Smooth muscle cell of the brain vasculature (primary cell): ENCODE measurements at places on chromosomes 2 and 18.

DNA sequence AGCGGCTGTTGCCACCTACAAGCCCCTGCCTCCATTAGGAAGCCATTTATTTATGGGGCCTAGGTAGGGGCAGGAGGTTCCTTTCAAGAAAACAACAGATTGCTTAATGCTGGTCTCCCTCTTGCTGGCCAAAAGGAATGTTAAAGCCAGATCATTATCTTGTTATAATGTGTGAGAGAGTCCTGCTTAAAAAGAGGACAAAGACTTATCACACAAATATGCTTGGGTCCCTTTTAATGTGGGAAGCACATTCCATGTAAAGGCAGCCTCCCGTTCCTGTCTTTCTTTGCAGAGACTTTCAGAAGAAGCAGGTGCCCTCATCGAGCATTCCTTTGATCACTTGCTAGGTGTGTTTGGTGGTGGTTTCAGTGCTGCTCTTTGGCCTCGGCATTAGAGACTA, 76.4 kb downstream of the AGAP1 start:
- DNase-seq = no peak

GRCh38 chr2:113203217-113203530, 29.4 kb downstream of the PSD4 start:
- no peak for DNase-seq

- DNase-seq = no peak
Measured at GRCh38 chr2:171163261-171163660, 2.6 kb upstream of the TLK1 start.

DNA sequence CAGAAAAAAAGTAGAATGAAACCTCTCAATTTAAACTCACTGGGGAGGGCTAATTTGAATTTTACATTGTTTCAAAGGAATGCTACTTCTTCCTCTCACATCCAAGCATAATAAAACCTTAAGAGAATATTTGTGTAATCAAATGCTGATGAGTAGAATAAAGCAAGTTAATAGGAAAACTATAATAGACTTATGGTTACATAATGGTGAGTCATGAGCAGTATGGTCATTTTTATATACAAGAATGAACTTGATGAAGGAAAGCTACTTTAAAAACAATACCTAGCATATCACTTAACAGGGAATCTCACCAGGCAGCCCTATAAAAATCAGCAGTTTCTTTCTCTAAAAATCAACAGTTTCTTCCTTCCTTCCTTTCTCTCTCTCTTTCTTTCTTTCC, 80.3 kb downstream of the VSNL1 start:
- no peak for DNase-seq

DNA sequence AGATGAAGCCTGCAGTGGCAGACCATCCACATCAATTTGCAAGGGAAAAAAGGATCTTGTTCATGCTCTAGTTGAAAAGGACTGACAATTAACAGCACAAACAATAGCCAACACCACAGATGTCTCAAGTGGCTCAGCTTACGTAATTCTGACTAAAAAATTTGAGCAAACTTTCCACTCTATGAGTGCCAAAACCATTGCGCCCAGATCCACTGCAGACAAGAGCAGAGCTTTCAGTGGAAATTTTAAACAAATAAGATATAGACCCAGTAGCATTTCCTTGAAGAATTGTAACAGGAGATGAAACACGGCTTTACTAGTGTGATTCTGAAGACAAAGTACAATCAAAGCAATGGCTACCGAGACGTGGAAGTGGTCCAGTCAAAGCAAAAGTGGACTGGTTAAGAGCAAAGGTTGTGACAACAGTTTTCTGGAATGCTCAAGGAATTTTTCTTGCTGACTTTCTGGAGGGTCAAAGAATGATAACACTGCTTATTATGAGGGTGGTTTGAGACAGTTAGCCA, 12.0 kb upstream of the ZNF396 start:
- DNase-seq = no peak

DNA sequence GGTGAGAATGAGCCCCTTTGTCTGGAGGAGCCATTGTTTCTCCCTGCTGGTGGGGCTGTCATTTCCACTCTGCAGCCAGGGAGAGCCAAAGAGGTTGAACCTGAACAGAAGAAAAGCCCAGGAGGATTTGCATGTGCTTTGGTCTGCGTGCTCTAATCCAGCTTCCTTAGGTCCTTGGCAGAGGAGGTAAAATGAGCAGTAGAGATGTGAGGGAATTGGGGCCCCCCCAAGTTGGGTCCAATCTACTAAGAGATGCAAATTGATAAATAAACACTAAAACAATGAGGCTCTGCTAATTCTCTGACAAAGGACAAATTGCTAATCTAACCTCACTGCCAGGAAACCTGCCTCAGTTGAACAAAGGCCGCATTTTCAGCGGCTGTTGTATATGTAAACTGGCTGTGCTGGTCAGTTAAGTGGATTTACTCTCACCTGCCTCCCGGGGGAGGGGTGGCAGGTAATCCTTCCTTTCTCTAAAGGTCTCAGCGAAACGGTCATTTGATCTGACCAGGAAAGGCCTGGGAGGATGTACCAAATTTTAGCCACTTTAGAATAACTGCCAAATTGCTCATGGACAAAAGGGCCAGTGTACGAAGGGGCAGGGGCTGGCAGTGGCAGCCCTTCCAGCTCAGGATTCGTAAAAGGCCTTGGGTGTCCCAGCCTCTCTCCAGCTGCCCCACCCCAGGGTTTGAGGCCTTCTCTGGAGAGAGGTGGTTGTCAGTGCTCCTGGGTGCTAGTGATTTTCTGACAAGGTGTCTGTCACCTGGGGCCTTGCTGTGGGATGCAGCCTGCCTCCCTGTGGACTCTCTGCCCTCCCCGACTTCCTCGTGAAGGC, 193.6 kb downstream of the MIB1 start:
- DNase-seq = no peak
